Aorta (tissue), 5 donors: ENCODE measurements at places on chromosomes 7 and 10. TPM values are rescaled to one million over a fixed set of nuclear protein-coding genes. Genes with fewer than 3 reads are reported as not detected.

- no peak overlapping the region for H3K27ac ChIP-seq
- no peaks in the 10 kb centered on the region for H3K27me3 ChIP-seq
- H3K4me1 ChIP-seq = no peaks in the 10 kb centered on the region
- H3K4me3 ChIP-seq = no peak overlapping the region
- no peaks in the 10 kb centered on the region for H3K36me3 ChIP-seq
Measured at GRCh38 chr7:90758933-90759562, 162.9 kb downstream of the CDK14 start.

DNA sequence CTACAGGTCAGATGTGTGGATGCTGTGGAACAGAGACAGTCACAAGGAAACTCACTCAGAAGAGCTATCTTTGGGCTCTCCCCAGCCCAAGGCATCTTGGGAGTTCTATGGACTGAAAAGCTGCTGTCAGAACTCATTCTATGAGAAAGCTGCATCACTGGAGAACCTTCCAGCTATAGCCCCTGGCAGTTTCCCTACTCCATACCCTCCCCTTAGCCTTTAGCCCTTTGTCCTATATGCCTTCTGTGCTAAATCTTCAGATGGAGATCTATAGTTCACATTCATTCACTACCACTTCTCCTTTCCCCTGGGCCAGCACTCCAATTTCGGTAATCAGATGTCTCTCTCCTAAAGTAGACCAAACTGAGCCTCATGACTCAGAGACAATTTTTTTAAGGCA, 6.9 kb downstream of the WNT8B start:
- H3K4me3 ChIP-seq = no peak overlapping the region
- H3K36me3 ChIP-seq = no peaks in the 10 kb centered on the region

WIPF3 gene
- polyA plus RNA-seq = 3.4 TPM

PLXNA4 gene
- polyA plus RNA-seq = 0.59 TPM
